Epithelial cell of umbilical artery (primary cell): ENCODE measurements at places on chromosomes 1 and 21. TPM values are rescaled to one million over a fixed set of nuclear protein-coding genes. Genes with fewer than 3 reads are reported as not detected.

CTSE gene
- not detected in 2 replicates for total RNA-seq

ALPL gene
- 0.30 TPM in 1 of 2 replicates, not detected in the other for total RNA-seq

KLHDC9 gene
- 0.65 and 2.9 TPM in 2 replicates for total RNA-seq

TPTE gene
- total RNA-seq = not detected in 2 replicates

CRYAA gene
- not detected in 2 replicates for total RNA-seq
